Stimulated activated CD4-positive, alpha-beta T cell treated with anti-CD3 and anti-CD28 coated beads, TNF-alpha, amount 100 ng/mL, for 4 hours (primary cell): ENCODE measurements at places on chromosomes 13 and 19.

DNA sequence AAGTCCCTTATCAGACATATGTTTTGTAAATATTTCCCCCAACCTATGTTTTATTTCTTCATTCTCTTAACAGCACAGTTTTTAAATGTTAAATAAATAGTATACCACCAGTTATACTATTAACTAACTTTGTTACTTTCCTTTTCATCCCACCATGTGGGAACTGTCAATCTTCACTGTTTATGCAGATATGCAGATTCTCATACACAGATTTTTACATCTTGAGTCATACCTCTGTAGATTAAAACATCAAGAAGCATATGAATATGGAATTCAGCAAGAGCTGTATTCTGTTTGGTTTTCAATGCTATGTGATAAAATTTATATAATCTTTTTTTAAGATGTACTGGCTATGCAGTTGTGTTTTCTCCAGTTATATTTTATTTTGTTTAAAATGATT lies 566.3 kb downstream of the LIG4 start:
- DNase-seq: no peak

GRCh38 chr13:110119935-110120905 lies 186.7 kb downstream of the COL4A1 start:
- no peak for DNase-seq

GRCh38 chr19:2978772-2979171 lies 1.4 kb downstream of the TLE6 start:
- no peak for DNase-seq

- no peak for DNase-seq
Measured at GRCh38 chr19:13429563-13429962, 76.7 kb downstream of the CACNA1A start.

- no peak for DNase-seq
Measured at GRCh38 chr13:96090240-96091101, 564 bp downstream of the HS6ST3 start.

DNA sequence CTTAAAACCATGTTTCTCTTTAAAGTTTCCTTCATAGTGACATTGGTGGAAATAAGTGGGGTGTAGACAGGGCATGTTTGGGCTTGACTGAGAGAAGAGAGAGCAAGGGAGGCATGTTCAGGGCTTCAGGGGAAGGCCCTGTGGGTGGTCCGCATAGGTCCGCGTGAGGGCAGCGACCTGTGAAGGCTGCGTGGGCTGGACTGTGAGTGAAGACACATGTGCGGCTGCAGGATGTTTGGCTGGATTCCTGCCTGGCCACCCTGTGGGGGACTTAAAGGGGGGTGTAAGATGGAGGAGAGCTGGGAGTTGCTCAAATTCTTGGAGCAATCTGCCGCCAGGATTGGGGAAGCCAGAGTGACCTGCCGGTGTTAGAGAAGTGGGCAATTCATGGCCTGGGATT lies 23.8 kb upstream of the KLF12 start:
- DNase-seq: no peak

DNA sequence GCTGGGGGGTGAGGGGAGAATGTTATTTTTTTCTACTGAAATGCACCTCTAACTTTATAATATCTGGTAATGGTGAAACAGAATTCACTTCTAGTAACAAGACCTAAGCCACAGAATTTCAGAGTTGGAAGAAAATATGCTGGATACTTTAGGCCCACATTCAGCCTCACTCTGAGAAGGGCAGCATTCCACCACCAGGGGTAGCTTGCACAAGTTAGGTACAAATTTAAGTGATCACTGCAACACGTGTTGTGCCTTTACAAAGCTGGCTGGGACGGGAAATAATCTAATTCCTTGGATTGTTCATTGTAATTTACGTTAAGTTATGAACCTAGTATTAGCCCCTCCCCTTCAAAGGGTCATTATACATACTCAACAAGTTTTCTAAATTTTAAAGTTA lies 192.3 kb downstream of the RGCC start:
- no peak for DNase-seq

GRCh38 chr19:52248241-52248640 lies 21.1 kb upstream of the ZNF766 start:
- peak; percentile 53 for DNase-seq

- DNase-seq: no peak
Measured at GRCh38 chr19:46176116-46176860, 28.2 kb downstream of the IGFL2 start.

DNA sequence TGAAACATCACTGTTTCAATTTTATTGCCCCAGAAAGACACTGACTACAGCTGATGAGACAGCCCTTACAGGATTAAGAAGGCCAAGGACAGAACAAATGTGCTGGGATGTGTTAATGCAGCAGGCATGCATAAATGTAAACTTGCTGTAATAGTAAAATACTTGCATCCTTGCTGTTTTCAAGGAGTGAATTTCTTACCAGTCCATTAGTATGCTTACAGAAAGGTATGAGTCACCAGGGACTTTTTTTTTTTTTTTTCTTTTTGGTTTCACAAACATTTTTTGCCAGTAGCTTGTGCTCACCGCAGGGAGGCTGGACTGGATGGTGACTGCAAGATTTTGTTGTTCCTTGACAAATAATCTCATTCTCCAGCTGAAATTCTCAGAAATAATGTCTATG lies 55.1 kb downstream of the GPR180 start:
- no peak for DNase-seq

GRCh38 chr19:21604351-21604926 lies 99.0 kb downstream of the ZNF429 start:
- DNase-seq: no peak

DNA sequence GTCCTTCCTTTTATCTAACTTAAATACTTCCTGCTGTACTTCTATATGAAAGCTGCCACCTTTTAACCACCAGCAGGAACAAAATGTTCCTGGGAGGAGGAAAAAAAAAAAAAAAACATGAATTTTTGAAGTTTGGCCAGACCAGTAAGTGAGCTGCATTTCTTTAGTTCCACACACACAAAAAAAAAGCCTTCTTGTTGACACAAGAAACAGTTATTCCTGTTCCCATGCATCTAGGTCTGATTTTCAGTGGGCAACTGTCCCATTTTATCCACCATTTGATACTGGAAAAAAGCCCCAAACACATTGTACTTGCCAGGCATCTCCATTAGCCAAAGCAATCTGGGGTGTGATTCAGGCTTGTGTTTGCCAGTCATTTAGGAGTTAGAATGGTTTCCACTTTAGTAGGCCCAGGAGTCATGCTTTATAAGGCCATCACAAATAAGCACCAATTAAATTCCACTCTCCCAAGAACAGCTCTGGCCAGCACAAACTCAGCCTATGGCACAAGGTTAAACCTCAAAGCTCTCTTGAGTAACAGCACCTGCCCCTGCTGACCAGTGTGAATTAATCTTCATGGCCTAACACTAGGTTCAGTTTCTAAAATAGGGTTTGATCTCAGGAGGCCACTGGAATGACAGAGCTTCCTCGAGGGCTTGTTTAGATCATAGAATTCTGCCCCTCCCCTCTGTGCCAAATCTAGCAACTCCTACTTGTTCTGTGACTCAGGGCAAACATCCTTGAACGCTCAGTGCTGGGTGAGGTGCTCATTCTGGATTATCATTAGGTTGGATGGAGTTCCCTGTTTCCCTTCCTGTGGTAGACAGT lies 67.1 kb downstream of the NUFIP1 start:
- no peak for DNase-seq

DNA sequence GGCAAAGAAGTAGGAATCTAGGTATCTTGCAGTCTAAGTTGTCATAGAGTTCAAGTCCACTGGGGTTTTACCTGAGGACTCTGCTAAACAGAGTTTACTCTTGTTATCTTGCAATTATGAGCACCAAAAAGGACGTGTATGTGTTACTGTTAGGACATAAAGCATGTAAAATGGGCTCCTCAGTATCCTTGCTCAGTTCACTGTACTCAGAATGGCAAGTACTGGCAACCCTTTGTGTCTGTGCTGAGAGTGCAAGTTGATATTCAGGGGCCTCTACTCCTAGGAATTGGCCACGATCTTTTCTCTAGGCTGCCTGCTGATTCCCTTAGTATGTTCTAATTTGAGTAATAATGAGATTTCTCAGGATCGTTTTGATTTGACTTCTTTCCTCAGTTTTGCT lies 13.3 kb downstream of the TDRD3 start:
- no peak for DNase-seq

DNA sequence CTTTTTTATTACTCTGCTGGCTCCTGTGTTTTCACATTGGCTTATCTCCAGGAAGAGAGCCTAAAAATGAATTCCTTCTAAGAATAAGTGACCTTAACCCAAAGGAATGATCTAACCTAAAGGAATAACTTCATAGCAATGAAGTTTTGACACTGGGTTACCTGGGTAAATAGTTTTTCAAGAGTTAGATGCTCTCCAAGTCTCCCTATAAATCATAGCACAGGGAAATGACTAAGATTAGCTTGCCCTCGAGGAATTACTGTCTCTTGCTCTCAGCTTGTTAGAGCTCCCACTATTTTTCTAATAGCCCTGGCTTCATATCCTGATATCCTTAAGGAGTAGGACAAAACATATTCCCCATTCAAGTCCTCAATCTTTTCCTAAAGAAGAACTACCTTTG lies 66.3 kb downstream of the SPRY2 start:
- DNase-seq: no peak

GRCh38 chr13:95035311-95036109 lies 265.7 kb downstream of the ABCC4 start:
- DNase-seq: no peak

DNA sequence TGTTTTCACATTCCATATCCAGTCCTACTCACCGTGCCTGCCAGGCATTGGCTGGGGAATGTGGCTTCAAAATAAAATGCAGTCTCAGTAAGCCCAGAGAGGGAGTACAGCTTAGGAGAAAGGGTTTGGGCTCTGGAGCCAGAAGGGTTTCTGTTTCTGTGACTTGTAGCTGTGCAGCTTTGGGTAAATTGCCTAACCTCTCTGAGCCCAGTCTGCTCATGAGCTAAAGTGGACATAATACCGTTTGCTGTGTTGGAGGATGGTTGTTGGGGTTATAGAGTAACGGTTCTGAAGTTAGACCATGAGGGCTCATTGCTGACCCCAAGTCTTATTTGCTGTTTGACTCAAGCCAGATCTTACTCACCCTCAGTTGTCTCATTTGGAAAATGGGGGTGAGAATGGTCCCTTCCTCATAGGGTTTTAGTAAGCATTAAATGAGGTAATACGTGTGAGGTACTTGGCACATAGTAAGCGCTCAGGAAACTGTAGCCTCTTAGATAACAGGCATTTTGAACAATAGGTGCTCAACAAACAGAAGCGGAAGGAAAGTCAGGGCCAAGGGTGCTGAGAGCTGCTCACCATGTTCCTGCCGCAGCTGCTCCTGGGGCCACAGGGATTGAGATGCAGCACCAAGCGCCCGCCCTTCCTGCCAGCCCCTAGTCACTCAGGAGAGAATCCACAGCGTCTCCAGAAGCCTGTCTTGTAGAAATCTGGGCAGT lies 45.5 kb downstream of the C13orf42 start:
- DNase-seq: no peak

DNA sequence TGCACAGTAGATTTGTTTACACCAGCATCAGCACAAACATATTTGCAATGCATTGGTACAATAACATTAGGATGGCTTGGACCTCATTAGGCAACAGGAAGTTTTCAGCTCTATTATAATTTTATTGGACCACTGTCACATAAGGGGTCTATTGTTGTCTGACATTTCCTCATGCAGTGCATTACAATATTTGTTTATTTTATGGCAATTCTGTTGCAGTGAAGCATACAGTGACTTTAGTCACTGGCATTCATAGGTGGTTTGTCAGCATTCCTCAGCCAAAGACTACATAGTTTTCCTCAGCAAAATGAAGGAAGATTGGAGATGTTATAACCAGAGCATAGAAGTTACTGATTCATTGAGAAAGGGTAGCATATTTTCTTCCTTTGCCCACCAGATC lies 1732.9 kb downstream of the PCDH9 start:
- DNase-seq: no peak

DNA sequence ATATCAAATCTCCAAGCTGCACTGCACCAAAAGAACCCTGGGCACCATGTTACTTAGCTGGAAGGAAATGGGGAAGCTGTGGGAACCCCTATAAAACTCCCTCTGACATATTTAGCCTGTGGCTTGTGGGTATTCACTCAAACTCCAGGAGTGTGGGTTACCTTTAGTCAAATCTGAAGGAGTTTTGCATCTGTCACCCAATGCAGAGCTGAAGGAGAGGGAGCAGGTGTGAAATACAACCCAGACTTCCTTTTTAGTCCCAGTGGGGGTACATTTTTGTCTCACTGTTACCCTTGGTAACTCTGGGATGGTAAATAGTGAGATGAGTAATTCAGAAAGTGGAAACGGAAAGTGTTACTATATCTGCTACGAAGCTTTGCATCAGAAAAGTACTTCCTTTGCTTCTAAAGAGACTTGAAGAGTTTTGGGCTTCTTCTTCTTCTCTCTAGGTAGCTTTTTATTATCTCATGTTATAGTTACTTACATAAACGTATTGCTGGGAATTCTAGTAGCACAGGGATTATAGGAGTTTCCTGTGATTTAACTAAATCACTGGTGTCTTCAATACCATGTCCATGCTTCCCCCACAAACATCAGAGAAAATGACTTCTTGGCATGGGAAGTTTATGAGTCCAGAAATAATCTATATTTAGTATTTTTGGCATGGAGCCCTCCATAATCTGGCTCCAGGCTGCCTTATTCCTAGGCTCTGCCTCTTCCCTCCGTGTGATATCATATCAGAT lies 105.9 kb downstream of the AKAP11 start:
- DNase-seq: no peak

- DNase-seq: no peak
Measured at GRCh38 chr19:5753743-5754142, 30.8 kb downstream of the PRR22 start.

GRCh38 chr13:71309905-71310304 lies 557.1 kb downstream of the DACH1 start:
- no peak for DNase-seq
